ENCODE measurements at places on chromosomes 2 and 18.

GRCh38 chr18:79093986-79094385 lies 24.8 kb downstream of the ATP9B start:
- no peak for DNase-seq

DNA sequence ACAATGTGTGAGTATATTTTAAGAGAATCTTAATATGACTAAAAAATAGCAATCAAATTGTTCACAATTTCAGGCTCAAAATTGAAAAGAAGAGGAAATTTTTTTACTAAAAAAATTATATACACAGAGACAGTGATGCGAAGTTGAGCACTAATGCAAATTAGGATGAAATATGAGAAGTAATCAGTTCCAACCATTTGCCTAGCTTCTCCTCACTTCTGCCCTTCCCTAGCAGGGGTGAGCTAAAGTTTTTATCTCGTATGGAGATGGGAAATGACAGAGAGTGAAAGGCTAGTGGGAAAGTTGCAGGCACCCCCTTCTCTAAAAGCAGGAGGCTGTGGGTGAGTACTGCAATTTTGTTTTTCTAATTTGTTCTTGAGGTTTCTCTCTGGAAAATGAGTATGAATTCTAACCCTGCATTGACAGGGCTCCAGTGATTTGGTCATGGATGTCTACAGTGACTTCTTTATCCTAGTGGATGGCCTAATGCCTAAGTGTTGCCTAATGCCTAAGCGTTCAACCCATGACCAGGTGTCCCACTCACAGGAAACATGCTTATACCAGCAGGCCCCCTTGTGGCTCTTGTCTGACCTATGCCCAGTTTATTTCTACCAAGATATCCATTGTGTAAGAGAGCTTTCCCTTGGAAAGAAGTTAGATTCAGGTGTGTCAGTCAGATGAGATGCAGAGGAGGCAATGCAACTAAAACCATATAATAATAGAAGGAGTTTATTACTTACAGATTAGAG lies 78.0 kb upstream of the HNMT start:
- DNase-seq = no peak

DNA sequence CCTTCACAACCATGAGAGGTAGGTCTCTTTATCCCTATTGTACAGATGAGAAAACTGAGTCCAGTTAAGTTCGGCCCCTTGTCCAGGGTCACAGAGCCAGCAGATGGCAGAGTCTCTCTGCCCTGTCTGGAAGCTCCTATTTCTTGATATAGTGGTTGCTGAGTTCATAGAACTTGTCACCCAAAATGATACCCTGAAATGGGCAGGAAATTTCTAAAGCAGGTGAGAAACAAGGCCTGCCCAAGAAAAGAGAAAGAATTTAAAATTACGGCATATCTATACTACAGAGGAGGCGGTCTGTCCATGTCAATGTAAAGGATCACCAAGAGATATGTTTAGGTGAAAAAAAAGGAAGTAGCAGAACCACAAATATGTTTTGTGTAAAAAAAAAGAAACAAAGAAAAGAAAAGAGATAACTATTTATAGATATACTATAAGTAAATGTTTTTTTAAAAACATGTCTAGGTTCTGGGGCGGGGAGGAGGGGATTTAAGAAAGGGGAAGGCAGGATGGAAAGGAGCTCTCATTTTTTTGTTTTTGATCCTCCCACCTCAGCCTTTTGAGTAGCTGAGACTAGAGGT lies 39.8 kb downstream of the MYO7B start:
- DNase-seq = peak; percentile 56

DNA sequence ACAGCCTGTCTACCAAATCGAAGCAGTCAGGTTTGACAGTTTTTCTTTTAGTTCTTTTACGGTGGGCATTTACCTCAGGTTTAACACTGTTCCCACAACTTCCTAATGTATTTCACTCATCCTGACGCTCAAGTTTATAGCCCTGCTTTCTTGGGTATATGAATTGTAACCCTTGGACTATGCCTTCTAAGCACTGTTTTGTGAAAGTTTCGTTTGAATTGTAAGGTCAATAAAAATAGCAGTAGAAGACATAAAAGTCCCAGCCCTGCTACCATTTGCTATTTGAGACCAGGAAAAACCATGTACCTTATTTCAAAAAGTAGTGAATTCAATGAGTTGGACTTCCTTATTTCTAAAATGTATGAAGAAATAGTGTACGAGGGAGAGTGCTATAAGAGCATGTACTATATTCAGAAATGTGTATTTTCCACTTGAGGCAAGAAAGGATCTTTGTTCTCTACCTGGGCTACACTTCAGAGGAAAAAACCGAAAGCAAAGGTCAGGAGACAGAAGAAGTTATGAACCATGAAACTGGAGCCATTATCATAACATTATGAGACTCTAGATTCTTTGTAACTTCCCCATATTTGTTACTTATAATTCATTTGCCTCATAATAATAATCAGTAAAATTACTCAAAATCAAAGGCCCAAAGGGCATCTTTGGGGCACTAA lies 1.9 kb upstream of the ZC3H15 start:
- peak; percentile 22 for DNase-seq

All from RPMI8226 (cell line).